ENCODE measurements at places on chromosomes 13 and 19.

GRCh38 chr13:98254513-98254912 is 77.4 kb upstream of the RNF113B start:
- no peak for DNase-seq

DNA sequence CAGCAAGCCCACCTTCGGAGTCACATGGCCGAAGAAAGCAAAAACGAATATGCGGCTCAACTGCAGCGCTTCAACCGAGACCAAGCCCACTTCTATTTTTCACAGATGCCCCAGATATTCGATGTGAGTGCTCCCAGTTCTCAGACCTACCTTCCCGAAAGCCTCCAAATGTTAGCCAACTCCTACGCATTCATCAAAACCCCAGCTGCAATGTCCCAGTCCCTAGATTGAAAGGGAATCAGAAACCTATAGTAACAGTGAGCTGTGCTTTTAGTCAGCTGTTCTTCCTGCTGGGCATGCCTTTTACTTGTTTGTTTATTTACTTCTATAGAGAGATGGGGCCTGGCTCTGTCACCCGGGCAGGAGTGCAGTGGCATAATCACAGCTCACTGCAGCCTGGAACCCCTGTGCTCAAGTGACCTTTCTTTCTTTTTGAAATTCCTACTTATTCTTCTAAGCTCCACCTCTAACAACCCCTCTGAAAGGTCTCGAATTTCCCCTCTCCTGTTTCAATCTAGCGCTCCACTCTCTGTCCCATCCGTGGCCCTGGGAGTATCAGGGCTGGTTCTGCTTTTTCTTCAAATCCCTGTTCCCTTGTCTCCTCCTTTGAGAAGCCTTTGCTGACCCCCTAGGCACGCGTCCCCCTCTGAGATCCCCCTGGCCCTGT is 4.4 kb downstream of the TRIP10 start:
- no peak for DNase-seq

GRCh38 chr13:110653271-110653670 is 37.9 kb downstream of the NAXD start:
- DNase-seq: no peak

- no peak for DNase-seq
These were observed 2220.8 kb upstream of the PCDH20 start for GRCh38 chr13:63636316-63636993.

DNA sequence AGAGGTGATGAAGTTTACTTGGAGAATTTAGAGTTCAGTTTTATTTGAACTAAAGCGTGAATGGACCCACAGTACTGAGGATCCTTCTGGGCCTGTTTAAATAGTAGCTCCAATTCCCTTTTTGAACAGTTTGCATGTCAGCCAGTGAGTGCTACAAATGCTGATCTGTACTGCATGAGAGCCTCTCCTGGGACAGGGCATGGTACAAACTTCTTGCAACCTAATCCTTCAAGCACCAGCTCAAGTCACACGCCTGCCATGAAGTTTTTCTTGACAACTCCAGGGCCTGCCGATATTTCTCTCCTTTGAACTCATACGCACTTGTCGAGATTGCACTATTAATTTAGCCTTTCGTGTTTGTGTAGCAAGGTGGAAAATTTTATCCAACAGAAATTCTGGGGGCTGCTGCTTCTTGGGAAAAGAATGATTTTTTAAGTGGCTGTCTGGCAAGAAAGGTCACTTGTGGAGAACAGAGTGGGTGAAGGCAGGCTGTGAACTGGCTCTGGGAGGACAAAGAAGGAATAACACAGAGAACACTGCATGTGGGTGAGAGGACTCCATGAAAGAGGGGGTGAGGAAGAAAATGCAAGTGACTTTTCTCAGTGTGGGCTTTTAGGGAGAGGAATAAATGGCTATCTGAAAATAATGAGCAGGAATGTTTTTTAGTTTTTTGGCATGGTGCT is 192.5 kb downstream of the NDFIP2 start:
- DNase-seq: no peak

DNA sequence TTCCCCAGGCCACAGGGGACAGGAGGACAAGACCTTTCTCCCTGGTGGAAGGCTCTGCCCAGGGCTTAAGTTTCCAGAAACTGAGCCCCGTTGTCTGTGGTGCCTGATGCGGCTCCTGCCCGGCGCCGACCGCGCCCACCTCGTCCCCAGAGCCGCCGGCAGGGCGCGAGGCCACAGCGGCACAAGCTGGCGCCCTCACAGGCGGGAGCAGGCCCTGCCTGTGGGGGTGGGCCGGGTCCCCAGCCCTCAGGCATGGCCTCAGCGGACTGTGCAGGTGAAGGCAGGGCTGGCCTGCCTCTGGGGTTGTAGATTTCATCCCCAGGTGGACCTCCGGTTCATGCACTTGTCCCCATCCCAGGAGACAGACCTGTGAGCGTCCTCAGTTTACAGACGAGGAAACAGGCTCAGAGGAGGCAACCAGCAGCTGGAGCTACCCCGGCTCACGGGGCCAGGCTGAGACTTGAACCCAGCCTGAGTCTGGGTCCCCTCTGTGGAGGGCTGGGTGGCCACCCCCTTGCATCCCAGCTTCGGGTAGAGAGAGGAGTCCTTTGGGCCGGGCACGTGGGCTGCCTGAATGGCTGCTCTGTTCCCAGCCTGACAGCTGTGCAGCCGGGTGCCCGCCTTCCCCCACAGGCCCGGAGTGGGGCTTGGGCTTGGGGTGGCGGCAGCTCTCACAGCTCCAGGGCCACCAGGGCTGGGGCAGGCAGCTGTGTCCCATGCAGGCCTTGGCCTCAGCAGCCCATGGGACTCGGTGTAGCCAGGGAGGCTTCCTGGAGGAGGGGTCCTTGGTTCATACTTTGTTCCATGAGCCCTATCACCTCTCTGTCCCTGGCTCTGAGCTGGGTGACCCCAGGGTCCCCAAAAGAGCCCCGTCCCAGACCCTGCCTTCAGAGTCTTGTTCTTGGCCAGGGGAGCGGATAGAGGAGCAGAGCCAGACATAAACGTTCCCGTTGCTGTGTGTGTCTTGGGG is 26.8 kb downstream of the PIAS4 start:
- DNase-seq: no peak

GRCh38 chr13:52832313-52832712 is 16.1 kb downstream of the PCDH8 start:
- no peak for DNase-seq

DNA sequence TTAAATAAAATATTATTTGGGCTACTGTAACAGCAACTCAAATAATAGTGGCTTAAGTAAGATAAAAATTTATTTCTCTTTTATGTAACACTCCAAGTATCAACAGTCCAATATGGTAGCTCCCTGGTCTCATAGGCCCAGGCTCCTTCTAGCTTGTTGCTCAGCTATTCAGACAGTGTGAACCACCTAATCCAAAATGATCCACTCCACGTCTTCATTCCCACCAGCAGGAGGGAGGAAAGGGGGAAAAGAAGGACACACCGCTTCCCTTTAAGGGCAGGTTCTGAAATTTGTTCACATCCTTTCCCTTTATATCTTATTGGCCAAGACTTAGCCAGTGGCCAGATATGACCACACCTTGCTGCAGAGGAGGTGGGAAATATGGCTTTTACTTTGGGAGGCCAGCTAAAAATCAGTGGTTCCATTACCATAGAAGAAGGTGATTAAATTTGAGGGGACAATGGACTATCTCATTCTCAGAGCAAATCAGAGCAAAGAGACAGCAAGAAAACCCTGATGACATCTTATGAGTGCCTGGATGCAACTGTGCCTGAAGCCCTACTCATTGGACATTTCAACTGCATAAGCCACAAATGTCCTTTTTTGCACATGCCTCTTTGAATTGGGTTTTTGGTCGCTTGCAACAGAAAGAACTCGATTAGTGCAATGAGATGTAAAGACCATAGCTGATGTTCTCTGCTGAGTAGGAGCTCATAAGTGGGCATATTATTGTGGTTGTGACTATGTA is 7.0 kb upstream of the EPOR start:
- no peak for DNase-seq
